Stimulated activated CD4-positive, alpha-beta T cell treated with anti-CD3 and anti-CD28 coated beads, Interleukin-2, amount 100 ng/mL, for 24 hours (primary cell): ENCODE measurements at places on chromosomes 13 and 19.
A peak's percentile ranks its signal among the peaks of the same experiment; 100 is the strongest.

DNA sequence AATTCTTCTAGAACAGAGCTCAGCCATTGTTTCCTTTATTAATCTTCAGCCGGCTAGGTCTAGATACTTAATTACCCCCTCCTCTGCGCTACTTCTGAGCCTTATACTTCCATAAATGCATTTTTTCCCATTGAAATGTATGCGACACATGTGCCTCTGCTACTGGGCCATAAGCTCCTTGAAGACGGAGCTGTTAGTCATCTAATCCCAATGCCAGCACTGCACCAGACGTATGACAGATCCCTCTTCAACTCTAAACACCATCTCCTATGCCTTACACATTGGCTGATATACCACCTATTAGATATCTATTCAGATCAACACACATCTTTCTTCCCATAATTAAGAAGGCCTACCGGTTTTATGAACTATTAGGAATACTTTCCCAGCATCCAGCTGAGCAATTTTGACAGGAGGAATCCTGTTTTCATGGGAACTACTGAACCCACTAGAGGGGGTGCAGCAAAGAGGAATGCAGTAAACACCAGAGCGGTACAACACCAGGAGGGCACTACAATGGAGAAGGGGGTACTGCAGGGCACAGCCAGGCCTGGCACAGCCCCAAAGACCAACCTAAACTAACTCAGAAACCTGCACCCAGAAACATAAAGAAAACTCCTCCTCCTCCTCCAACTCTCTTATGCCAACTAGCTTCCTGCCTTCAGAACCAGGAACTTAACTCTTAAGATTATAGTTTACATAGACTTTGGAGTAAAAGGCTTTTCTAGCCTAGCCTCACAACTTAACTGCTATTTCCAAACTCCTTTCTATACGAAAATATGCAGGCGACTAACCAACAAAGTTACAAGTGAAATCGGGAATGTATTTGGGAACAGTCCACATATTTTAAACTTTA is 18.7 kb downstream of the STK24 start:
- no peak for DNase-seq

DNA sequence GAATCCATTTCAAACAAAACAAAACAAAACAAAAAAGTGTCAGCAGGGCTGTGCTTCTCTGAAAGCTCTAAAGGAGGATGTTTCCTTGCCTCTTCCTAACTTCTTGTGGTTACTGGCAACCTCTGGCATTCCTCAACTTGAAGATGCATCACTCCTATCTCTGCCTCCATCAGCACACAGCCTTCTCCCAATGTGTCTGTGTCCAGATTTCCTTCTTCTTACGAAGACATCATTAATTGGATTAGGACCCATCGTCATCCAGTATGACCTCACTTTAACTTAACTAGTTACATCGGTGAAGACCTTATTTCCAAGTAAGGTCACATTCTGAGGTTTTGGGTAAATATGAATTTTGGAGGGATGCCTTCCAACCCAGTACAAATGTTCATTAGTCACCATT is 33.8 kb upstream of the GTF2F2 start:
- DNase-seq: no peak

- no peak for DNase-seq
Measured at GRCh38 chr13:94112731-94113130, 366.8 kb downstream of the DCT start.

DNA sequence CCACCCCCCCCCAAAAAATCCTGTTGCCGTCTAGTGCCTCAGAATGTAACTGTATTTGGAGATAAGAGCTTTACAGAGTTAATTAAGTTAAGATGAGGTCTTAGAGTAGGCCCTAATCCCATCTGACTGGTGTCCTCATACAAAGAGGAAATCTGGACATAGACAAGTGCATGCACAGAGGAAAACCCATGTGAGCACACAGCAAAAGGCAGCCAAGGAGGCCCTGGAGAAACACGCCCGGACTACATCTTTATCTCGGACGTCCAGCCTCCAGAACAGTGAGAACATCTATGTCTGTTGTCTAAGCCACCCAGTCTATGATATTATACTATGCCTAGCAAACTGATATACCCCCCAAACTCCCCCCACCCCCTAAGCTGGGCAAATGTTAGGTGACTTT is 193.8 kb downstream of the KATNAL1 start:
- DNase-seq: no peak

DNA sequence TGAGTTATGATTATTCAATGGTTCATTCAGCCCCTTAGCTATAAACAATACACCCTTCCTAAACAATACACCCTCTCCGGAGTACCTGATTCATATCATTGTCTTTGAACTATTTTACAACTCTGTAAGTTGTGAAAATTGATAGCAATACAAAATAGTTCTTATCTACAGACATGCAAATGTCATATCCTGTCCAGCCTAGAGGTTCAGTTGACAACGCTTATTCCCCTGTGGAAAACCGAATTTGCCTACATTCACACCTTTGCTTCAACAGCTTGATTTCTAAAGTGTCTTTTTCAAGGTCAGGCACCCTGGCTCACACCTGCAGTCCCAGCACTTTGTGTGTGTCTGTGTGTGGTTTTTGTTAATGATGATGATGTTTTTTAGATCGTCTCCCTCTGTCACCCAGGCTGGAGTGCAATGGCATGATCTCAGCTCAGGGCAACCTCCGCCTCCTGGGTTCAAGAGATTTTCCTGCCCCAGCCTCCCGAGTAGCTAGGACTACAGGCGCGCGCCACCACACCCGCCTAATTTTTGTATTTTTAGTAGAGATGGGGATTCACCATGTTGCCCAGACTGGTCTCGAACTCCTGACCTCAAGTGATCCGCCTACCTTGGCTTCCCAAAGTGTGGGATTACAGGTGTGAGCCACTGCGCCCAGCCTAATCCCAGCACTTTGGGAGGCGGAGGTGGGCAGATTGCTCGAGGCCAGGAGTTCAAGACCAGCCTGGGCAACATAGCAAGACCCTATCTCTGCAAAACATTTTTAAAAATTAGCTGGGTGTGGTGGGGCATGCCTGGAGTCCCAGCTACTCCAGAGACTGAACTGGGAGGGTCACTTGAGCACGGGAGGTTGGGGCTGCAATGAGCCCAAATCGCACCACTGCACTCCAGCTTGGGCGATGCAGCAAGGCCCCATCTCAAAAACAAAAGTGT is 9.6 kb downstream of the C19orf53 start:
- no peak for DNase-seq

DNA sequence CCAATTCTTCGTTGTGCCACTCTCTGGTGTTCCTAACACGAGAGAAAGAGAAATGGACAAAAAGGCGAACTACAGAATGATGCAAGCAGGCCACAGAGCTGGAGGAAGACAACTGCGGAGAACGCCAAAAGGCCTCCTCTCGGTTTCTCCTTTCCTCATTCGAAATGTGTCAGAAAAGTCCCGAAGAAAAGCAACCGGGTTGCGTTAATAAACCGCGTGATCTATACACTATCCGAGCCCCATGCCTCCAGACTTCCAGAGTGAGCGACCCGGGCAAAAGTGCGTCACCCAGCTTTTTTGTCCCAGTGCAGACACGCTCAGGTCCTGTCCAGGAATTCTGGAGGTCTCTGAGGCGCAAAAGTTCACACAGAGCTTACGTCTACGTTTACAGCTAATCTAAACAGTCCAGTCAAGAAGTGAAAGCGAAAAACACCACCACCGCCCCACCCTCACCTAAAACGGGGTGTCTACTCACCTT is 413 bp downstream of the N4BP2L2 start:
- DNase-seq: no peak

- peak; percentile 7 for DNase-seq
Measured at GRCh38 chr13:29454931-29455481, 140.5 kb downstream of the SLC7A1 start.

DNA sequence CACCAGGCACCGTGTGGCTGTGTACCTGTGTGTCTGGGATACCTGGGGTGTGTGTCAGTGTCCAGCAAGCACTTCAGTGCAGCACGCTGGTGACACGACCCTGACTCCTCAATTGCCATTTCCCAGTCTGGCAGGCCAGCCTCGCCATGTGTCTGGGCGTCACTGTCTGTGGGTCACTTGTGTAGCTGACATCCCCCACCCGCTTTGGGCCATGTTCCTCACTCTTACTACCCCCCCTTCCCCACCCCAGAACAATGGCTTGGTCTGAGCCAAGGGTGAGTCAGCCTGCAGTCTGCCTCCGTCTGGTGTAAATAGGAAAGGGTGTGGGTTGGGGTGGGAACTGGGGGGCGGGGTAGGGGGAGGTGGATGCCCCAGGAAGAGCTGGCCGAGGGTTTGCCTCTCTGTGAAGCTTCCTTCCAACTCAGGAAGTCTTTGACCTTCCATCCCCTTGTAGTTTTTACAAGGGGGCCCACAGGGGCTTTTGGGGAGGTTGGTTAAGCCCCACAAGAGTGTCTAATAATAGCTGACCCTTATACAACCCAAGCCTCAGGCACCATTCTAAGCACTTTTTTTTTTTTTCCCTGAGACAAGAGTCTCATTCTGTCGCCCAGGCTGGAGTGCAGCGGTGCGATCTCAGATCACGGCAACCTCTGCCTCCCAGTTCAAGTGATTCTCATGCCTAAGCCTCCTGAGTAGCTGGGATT is 17.6 kb downstream of the NOVA2 start:
- no peak for DNase-seq

- DNase-seq: no peak
Measured at GRCh38 chr19:17235971-17236777, 9.5 kb downstream of the NR2F6 start.

DNA sequence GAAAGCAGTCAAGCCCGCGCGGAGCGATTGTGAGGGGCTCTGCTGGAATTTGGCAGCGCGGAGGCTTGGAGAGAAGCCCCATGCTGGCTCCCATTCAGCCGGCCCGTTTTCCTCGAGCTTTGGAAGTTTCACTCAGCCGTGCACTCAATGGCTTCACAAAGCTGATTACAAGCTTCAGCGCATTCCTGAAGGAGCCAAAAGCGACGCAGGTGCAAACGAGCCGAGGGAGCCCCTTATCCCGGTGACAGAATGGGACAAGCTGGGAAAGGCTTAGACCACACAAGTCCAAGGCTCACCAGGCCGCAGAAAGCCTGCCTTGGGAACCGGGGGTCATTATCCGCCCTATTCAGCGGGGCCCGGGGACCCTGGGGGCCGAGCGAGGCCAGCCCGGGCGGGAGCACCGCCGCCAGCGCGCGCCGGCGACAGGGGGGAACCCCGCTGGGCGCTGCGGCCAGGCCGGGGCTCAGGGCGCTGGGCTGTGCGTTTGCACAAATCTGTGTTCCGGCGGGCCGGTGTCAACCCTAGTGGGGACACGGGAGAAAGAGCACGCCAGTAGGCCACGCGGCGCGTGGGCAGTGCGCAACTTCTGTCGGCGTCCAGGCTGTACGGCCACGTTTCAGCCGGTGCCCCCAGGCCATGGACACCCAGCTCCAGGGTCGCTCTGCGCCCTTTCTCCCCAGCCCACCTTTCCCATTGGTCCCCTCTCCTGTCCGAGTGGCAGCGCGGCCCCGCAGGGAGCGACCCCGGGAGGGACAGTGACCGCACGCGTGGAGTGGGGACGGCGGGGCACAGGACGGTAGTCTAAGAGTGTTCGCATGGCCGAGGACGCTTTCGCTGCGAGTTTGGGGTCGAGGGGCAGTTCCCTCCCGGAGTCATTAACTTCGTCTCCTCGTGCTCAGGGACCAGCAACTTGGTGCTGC is 37.3 kb downstream of the SOX1 start:
- DNase-seq: no peak

DNA sequence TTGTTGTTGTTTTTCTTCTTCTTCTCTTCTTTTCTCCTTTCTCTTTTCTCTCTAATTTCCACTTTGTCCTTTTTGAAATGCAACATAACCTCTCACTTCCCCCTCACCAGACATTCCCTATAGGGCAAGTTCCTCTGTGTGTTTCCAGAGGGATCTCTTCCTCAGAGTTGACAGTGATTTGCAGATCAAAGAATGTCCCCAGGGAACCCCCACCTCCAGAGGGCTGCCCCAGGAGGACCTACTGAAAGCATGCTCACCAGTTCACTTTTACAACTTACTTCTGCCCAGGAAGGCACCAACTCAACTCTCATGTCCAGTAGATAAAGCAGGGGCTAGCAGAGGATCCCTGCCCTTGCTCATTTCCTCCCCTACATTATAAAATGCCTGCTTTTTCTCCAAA is 1648.0 kb downstream of the PCDH9 start:
- DNase-seq: no peak

- no peak for DNase-seq
Measured at GRCh38 chr19:18941628-18942354, 774 bp upstream of the HOMER3 start.

DNA sequence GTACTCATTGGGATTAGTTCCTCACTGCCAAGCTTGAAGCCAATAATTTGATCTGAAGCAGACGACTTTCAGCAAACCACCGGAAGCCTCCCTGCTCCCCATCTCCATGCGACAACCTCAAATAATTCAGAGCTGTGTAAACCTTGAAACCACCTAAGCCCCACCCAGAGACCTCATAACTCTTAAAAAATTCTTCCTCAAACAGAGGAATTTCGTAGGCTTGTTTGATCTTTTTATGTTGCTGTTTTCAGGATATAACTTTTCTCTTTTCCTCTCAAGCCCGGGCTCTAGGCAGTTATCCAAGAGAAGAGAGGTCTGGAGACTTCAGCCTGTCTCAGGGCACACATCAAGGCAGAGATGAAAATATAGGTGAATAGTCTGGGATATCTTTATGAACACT is 311.6 kb downstream of the KCNRG start:
- DNase-seq: no peak

- DNase-seq: no peak
Measured at GRCh38 chr19:57317503-57317902, 2.8 kb upstream of the ZNF543 start.

DNA sequence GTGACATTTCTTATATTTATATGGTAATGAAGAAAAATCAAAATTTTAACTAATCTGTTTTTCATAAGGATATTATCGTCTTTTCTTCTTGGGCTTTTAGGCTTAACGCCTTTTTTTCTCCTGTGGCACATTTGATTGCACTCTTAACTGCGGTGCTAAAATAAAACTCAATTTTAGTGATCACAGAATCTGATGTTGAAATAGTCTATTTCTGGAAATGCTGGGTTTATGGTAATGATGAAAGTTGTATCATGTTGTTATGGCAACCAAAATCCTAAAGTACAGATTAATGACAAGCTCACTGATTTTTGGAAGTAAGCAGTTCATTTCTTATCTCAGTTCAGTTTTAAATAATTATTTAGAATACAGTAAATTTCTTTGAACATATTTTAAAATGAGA is 85.3 kb downstream of the COG6 start:
- DNase-seq: no peak

- DNase-seq: no peak
Measured at GRCh38 chr19:36973844-36974195, 57.7 kb downstream of the ZNF568 start.

GRCh38 chr13:91574766-91575165 is 176.3 kb downstream of the GPC5 start:
- no peak for DNase-seq

DNA sequence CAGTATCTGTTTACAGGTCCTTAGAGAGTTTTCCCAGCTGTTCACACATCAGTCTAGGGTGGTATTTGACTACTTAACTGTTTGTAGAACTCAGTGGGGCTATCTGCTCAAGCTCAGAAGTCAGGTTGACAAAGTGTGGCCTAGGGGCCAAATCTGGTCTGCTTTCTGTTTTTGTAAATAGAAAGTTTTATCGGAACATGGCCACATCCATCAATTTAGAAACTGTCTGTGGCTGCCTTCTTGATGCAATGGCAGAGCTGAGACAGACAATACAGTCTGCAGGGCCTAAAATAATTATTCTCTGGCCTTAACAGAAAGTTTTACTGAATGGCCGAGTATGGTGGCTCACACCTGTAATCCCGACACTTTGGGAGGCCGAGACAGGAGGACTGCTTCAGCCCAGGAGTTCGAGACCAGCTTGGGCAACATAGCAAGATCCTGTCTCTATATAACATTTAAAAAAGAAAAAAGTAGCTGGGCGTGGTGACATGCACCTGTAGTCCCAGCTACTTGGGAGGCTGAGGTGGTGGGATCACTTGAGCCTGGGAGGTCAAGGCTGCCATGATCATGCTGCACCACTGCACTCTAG is 2.4 kb downstream of the SMG9 start:
- DNase-seq: no peak
